ENCODE measurements at places on chromosomes 1 and 21.

DNA sequence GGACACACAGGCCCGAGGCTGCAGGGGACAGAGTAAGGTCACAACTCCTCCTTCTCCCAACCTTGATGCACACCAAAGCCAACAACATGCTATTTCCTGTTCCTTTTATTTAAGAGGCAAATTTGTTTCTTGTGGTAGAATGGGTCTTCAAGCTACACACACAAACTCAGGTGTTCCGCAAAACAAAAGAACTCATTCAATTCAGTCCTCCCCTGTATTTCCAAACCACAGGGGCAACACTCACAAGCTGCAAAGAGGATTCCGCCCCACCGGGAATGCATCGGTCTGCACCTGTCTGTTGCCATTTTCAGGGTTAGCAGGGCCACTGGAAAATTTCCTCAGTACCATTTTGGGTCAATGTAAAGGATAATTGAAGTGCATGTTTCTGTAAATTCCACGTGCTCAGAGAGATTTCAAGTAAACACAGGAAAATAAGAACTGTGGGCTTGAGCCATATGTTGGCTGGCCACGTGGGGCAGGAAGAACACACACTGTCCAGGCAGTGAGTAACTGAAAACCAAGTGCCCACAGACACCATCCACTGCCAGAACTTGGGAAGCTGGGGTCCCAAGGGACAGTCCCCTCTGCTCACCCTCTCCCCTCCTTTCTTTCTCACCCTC, 145.2 kb upstream of the ERG start:
- no peak for DNase-seq

DNA sequence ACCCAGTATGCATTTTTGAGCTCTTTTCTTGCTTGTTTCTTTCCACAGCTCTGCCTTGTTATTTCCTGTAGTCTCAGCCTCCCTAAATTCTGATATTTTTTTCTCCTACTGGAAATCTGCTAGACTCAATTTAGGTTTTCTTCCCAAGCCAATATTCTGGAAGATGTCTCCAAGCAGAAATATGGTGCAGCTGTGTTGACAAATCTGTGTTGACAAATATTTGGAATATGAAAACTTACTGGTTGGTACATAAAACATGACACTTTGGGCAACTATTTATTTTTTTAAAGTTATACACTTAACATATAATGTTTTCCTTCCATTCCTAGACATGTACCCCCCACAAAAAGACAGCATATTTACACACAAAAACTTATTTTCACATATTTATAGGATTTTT, 1048.4 kb downstream of the NCAM2 start:
- DNase-seq: no peak

- DNase-seq: no peak
Measured at GRCh38 chr1:87318806-87319205, 9.9 kb upstream of the LMO4 start.

DNA sequence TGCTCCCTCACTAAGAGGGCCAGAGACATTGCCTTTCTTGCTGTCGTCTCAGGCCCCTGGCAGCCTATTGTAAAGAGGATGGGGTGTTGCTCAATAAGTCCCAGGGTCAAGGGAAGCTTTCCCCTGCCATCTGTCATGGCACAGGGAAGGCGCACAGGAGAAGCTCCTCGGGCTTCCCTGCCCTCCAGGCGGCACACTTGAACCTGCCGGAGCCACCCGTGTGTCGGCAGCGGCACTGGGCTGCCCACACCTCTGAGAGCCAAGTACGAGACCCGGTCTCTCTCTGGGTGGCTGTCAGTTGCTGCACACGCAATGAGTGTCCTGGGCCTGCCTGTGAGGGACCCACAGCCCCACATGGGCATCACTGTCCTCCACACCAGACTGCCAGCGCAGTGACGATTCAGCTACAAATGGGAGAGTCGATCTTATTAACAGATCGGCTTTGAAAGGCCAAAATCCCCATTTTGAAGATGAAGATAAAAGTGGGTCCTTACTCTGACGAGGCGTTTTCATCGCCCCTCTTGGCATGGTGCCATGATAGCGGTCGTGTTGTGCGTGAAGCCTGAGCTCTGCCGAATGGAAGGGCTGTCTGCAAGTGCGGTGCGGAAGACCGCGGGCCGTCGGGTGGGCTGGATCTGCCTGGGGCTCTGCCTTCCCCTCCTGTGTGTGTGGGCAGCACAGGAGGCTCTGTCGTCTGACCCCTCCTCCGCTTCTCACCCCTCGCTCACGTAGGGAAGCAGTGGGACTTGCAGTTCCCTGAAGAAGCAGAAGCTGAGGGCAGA, 29.2 kb upstream of the PDXK start:
- DNase-seq: no peak

DNA sequence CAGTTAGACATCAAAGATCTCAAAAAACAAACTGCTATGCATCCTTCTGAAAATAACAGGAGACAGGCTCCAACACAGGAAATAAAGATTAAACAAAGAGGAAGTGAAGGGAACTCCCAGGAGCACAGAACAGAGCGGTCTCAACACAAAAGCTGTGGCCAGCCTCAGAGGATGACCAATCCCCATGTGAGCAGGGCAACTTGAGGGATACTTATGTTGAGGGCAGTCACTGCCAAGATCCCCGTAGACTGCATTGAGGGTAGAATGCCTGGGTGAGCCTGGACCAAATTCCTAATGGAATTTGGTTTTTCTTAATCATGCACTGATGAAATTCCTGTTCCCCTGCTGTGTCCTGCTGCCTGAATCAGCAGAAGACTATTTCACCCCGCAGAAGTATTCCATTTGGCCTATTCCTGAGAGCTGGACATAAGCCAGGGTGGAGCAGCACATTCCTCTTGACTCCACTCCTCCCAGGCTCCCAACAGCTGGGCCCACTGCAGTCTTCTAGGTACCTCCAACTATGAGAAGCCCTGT, 49.0 kb downstream of the JAK1 start:
- no peak for DNase-seq

DNA sequence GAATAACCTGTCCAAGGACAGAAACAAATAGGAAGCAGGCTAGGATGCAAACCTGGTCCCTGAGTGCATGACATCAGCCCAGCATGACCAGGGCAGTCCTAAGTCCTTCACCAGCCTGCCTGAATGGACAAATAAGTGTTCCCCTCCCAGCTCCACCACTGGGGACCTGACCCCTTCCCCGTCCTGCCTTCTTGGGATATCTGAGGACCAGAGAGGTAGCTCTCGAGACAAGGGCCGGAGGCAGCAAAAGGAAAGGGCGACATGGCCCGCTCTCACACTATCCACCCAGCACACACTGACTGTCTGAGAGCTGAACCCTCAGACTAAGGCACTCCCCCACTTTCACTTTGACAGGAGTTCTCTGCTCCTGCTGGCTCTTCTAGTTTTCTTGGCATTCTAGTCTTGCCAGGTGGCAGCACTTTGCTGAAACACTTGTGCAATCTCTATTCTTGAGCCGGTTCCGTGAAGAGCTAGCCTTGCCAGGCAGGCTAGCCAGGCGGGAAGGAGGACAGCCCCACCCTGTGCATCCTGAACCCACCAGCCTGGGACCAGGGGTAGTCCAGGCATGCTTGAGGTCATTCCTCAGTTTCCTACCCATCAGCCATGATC, 251.1 kb upstream of the RAB4A start:
- no peak for DNase-seq

DNA sequence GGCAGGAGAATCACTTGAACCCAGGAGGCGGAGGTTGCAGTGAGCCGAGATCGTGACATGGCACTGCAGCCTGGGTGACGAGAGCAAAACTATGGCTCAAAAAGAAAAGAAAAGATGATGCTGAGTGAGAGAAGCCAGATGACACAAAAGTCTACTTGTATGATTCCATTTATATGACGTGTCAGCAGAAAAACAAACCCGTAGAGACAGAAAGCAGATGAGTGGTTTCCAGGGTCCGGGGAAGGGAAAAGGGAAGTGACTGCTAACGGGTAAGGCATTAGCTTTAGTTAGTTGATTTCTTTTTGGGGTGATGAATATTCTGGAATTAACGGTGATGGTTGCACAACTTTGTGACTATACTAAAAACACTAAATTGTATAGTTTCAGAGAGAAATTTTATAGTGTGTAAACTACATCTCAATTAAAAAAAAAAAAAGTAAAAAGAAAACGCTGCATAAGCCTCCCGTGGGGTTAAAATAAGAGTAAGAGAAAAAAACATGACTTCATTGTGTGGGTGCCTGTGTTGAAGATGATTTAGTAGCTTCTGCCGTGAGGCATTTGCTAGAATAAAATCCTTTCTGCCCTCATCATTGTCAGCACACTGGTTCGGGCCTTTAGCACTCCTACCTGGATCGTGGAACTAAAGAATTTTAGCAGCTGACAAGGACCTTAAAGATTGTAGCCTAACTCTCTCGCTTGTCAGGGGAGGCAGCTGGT, 24.7 kb upstream of the ATP5PO start:
- DNase-seq: no peak

DNA sequence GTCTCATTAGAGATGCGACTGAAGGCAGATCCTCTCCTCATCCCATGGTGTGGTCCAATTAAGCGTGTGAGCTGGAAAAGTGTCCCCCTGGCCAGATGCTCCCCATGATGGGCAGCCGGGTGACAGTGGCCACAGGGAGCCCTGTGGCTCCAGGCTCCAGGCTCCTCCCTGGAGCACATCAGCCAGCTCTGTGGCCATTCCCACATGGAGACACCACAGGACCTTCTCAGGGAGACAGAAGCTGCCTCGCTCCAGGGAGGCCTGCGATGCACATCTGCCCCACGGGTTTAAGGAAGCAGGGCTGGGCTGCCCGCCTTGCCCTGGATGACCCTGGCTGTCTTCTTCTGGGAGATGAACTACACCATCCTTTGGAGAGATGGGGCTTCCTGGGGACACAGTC, 99.9 kb upstream of the TLR5 start:
- DNase-seq: no peak

- no peak for DNase-seq
Measured at GRCh38 chr1:27070390-27071048, 57.9 kb upstream of the TENT5B start.

DNA sequence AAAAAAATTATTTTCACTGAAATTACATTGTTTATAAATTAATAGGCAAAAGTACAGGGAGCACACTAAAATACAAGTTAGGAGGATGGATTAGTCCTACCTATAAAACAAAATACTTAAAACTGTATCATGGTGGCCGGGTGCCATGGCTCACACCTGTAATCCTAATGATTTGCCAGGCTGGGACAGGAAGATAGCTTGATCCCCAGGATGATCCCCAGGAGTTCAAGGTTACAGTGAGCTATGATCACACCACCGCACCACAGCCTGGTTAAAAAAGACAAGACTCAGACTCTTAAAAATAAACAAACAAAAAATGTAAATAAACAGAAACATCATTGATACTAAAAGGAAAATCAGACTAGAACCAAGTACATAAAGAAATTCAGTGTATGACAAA, 53.5 kb downstream of the ASH1L start:
- no peak for DNase-seq

GRCh38 chr1:31531177-31531999, 44.9 kb upstream of the TINAGL1 start:
- no peak for DNase-seq

GRCh38 chr21:36369064-36369685, 16.0 kb upstream of the CHAF1B start:
- no peak for DNase-seq

DNA sequence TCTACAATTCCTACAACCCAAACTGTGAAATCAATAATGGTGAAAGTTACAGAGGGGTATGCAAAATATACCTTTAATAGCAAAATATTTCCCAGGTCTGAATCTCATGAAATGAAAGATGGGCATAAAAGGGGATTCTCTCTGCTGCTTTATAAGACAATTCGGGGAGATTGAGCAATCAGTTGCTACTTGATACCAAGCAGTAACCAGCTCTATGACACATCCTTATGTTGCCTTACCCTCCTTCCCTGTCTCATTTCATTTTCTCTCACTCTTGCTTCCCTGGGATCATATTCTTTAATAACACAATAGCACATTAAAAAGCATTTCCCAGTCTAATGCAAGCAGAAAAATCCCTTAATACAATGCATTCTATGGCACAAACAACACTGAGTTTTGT, 29.0 kb downstream of the ZSWIM5 start:
- DNase-seq: no peak

- no peak for DNase-seq
Measured at GRCh38 chr1:32881291-32881690, 5.0 kb upstream of the HPCA start.

DNA sequence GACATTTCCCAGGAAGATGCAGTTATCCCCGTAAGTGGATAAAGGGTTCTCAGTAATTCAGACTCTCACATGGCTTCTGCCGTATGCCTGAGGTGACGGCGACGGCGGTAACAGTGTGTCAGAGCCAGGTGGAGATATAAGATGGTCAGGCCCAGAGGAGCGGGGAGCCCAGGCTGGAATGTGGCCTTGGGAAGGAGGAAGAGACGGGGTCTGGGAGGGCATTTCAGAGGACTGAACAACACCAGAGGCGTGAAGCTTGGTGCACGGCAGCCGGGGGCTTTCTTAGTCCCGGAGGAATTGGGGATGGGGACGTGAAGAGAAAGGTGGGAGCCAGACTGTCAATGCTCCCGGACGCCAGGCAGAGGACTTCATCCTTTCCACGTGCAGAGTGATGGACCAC, 1.0 kb downstream of the RER1 start:
- DNase-seq: no peak

- DNase-seq: no peak
Measured at GRCh38 chr21:28590676-28591075, 402.0 kb downstream of the LTN1 start.

DNA sequence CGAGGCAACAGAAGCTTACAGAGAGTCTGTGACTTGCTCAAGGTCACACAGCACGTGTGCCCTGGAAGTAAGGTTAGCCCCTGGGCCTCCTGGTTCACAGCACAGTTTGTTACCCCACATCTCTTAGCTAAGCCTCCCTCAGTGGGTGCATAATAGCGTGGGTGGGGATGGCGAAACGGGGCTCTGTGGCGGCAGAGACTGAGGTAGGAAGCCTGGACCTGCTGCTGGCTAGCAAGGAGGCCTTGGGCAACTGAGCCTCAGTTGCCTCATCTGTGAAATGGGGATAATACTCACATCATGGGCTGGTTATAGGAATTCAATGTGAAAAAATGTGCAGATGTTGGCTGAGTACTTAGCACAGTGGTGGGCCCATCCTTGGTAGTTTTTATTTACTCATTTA, 596 bp downstream of the PADI4 start:
- DNase-seq: no peak

GRCh38 chr1:61253912-61254633, 171.7 kb downstream of the NFIA start:
- DNase-seq: no peak

- no peak for DNase-seq
Measured at GRCh38 chr21:35625576-35625975, 434.8 kb downstream of the SETD4 start.
